ENCODE measurements at places on chromosomes 16 and 17.

DNA sequence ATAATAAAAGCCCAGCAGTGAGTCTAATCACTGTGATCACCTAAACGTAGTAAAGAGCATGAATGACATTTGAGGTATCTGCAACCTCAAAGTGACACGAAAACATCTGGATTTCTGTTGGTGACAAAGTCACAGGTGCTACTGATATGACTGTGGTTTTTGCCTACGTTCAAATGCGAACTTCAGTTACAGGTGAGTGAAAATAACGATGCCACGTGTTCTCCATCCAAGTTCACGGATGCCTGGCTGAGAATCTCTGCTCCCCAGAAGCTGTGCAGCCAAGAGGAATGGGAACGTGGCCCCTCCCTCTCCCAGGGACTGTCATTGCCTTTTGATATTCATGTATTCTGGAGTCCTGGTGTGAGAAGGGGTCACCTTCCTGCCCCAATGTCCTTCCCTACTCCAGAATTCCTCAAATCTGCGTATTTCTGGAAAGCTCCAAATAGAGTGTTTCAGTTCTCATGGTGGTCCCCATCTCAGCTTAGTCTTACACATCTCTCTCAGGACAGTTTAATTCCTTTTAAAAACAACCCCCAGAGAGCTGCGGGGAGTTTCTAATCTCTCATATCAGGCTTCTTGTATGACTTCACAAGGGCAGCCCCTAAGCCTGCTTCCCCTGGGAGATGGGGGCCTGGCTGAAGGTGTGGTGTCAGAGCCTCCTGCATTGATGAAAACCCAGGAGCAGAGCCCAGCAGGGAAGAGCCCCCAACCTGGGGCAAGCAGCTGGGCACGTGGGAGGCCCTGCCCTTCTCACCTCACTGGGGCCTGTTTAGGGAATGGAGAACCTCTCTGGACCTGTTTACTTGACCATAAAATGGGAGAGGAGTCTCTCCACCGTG lies 25.8 kb downstream of the PIK3R5 start:
- no peak for DNase-seq

GRCh38 chr16:3173892-3174617 lies 13.9 kb upstream of the OR1F1 start:
- peak; percentile 43 for DNase-seq

GRCh38 chr16:31344712-31345111 lies 10.3 kb upstream of the ITGAX start:
- no peak for DNase-seq

- DNase-seq: peak; percentile 38
Observed at GRCh38 chr16:5944971-5945370, 847.4 kb upstream of the EEF2KMT start.

DNA sequence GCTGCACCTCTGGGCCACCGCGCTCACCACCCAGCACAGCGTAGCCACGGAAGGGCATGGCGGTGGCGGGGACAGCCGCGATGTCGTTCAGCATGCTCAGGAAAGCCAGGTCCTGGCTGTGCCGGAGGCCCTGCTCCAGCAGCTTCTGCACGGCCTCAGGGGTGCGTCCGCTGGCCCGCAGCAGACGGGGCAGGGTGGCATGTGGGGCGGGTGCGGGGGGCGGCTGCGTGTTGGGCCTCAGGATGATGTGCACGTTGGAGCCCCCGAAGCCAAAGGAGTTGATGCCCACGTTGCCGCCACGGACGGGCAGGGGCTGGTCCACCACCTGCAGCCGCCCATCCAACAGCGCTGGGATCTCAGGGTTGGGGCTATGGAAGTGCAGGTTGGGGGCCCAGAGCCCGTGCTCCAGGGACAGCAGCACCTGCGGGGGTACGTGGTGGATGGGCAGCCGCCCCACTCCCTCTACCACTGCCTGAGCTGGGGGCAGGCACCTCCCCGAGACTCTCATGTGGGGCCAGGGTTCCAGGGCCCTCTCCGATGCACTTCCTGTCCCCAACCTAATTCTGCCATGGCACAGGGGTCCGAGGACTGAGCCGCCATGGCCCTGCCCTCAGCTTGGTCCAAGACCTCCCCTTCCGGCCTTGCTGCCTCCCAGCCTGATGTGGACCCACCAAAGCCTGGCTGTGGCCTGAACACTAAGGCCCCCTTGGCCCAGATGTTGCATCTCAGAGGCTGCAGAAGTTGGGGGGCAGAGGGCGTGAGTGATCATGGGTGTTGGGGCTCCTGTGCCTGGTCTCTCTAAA lies 6.6 kb downstream of the FASN start:
- DNase-seq: no peak

- no peak for DNase-seq
Observed at GRCh38 chr17:43574896-43575525, 28.9 kb upstream of the ETV4 start.

DNA sequence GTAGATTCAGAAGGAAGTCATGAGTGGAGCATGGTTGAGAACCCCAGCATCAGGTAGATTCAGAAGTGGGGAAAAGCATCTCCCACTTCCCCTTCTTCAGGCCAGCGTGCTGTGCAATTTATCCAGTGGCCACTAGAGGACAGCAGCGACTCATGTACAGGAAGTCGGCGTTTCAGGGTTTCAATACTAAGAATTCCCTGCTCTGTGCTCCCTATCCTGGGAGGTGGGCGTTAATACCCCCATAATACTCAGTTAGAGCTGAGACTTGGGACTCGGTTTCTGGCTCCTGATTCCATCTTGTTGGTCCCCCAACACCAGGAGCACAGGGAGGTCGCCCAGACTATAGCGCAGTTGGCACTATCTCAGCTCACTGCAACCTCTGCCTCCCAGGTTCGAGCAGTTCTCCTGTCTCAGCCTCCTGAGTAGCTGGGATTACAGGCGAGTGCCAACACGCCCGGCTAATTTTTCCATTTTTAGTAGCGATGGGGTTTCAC lies 75.3 kb upstream of the AMZ2 start:
- DNase-seq: peak; percentile 44

DNA sequence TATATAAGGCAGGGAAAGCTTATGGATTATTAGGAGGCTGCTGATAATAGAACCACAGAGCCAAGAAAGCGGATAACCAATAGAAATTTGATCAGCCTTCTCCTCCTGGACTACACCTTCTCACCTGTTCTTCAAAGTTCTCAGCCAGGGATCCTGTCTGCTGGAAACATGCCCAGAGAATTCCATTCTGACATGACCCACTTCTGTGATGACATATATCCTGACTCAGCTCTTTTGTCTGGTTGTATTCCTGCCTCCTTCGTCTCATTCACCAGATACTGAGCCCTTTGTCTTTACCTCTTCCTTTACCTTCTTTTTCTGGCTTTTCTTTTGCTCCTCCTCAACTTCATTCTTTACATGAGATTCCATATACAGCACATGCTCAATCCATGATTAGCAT lies 576.1 kb downstream of the CDH11 start:
- no peak for DNase-seq

DNA sequence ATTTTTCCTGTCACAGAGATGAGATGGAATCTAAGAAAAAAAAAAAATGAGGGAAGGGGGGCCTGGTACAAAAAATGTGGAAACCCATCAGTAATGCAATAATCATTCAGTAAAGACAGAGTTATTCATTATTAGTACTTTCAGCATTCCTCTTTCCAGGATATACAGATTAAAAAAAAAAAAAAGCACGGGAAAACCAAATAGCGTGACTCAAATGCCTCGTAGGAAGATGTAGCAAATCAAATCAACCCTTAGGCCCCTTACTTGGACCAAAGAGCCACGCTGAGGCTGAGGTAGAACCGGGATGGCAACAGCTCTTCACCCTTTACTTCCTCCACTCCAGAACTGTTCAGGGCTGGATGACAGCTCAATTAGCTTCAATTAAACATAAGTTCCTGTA lies 52.5 kb downstream of the SMG6 start:
- no peak for DNase-seq

DNA sequence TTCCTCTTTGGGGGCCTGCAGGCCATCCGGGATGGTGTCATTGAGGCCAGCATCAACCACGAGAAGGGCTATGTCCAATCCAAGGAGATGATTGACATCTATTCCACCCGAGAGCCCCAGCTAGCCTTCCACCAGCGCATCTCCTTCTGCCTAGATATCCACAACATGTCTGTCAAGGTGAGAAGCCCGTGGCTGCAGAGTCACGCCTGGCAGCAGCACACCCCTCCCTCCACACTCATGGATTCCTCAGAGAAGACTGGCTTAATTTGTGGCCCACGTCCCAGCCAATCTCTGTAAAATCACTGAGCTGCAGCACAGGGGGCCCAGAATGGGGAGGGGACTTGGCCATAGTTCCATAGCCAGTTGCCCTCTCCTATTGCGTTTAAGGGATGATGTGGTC lies 15.6 kb downstream of the PSMD3 start:
- DNase-seq: no peak

GRCh38 chr16:15477802-15478201 lies 43.4 kb downstream of the BMERB1 start:
- DNase-seq: no peak

DNA sequence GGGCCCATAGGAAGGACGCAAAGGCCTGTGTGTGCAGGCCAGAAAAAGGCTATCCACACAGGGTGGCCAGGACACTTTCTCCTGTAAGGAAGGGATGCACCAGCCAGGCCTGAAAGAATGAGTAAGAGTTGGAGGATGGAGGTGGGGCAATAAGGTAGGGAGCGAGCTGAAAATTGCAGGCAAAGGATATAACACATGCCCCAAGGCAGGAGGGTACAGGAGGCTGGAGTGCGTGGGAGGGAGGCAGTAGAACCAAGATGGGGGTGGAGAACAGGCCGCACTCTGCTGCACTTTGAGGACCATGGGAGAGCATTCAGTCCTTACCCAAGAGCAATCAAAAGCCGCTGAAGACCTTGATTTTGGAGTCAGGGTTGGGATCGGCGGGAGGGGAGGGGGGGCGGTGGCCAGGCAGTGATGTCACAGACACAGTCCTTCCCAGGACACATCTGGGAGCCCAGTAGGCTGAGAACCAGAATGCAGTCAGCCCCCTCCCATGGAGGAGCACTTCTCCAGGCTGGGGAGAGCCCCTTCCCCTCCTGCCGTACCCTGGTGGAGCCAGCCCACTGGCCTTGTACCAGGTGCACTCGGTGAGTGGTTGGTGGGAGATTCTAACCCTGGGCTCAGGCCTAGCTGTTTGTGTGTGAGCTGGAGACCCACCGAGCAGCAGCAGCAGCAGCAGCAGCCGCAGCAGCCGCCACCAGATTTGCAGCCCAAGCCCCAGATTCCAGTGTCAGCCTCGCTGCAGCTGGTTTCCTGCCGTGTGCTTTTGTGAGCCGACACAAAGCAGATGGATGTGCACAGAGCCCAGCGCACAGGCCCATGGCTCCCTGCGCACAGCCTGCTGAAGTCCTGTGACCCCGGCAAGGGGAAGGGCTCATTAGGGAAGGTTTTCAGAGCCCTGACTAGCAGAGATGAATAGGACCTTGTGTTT lies 17.5 kb downstream of the ANKRD40 start:
- DNase-seq: peak; percentile 43

DNA sequence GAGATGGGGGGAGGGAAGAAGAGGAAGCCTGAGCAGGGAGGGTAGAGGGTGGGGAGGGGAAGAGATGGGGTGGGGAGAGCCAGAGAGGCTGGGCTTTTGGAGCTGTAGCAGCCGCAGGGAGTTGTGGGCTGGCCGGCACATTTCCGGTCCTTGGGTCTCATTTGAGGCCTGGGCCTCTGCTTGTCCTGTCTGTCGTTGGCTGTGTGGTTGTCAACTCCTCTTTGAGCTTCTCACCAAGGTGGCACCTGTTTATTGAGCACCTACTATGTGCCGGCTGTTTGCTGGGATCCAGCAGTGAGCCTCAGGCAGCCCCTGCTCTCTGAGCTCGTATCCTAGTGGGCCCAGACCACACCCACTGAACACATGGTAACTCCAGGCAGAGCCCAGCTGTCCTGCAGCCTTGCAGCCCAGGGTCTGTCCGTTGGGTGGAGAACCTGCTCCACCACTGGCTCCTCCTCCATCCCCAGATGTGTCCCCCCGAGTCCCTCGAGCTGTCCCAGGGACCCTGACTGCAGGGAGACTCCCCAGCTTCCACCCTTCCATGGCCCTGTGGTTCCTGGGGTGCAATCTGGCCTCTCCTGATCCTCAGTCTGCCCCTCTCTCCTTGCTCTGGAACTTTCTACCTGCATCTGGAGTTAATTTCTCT lies 164.9 kb downstream of the IRF8 start:
- no peak for DNase-seq

DNA sequence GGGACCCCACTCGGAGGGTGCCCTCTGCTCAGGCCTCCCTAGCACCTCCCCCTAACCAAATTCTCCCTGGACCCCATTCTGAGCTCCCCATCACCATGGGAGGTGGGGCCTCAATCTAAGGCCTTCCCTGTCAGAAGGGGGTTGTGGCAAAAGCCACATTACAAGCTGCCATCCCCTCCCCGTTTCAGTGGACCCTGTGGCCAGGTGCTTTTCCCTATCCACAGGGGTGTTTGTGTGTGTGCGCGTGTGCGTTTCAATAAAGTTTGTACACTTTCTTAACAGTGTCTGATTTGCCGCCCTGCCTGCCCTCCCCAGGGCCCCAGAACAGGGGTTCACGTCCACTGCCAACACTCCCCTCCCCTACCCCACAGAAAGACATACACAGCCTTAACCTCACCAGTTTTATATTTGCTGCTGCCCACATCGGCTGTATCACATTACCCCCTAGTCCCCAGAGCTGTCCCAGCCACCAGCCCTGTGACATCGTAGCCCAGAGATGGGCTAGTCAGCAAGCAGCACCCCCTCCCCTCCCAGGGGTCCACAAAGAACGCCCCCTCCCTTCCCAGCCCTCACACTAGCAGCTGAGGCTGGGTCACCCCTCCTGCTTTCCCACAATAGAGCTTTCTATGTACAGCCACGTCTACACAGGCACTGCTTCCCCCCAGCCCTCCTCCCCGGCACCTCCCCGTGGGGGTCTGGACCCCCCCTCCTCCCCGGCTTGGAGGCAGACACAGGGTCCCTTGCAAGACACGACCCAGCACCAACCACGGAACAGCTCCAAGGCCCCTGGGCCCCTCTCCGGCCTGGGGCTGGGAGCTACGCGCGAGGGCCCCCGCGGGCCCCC lies 7.9 kb downstream of the GRN start:
- DNase-seq: no peak

DNA sequence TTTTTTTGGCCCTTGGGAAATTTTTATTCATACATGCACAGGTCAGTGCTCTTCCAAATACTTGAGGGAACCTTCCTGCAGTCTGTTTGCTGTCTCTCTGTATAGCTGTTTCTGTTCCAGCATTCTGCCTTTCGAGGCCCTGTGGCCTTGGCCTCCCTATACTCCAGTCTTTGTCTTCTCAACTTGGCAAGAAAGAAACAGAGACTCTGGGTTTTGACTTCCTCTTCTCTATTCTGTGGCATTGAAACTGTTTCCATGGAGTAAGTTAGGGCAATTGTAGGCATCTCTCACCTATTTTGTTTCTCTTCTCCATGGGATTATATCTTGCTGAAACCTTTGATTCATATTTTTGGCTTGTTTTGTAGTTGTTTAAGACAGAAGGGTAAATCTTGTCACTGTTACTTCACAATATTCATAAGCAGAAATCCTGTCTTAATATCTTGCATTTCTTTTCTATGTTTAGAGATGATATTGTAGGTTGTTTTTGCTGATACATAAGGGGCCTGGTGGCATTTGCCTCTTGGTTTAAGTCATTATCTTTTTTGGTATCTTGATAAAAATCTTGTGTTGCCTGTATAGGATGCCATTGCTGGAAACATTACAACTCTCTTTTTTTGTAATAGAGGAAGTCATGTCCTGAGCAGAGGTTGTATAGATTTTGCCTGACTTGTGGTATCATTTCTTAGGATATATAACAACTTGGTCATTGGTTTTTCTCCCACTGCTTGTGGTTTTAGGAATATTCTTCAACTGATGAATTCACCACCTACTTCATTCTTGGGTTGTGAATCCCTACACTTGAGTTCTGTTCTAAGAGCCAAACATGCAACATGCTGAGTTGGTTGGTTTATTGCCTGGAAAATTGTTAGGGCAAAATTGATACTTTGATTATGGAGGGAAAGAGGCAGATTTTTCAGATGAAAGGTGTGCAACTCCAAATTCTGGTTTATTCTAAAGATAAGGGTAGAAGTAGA lies 168.6 kb downstream of the FTO start:
- peak; percentile 49 for DNase-seq
